ENCODE measurements at places on chromosomes 6 and 20.
A peak's percentile ranks its signal among the peaks of the same experiment; 100 is the strongest.

DNA sequence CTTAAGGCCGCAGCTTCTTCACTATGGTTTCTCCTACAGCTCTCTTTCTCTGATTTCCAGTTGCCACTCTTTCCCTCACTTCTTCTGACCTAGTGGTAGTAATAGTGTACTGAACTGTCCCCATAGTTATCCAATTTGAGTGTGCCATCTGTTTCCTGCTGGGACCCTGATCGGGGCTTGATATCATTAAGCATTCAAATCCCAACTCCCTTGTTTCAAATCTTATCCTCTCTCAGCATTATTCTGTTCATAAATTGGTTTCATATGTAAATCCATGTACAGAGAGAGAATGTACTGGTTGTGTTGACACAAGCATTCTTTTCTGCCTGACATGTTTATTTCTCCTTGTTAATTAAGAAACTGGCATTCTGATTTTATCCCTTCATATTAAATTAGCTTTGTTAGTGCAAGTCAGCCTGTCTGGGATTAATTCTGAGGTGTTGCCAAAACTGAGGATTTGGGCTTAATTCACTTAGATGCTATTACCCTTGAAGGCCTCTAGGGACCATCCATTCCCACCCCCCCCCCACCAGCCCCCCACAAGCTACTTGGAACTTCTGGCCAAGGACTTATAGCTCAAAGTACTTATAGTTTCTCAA is 84.6 kb upstream of the PROKR2 start:
- no peak for DNase-seq

DNA sequence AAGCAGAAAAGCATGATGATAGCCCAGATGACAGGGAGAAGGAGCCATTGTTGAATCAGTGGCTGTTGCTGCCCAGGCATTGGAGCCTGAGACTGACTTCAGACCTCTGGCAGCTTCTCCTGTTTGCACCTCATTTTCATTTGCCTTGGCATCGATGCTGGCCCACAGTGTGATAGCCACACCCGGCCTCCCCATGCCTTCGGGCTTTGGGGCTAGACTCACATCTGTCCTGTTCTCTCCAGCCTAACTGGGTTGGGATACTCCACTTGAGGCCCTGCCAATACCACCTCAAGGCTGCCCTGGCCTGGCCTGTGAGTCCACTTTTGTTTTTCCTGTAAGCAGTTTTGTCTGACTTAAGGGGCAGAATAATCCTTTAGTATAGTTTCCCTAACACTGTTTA is 140.4 kb downstream of the UST start:
- DNase-seq: no peak

- no peak for DNase-seq
Measured at GRCh38 chr6:26184367-26184891, 97.2 kb downstream of the HFE start.

DNA sequence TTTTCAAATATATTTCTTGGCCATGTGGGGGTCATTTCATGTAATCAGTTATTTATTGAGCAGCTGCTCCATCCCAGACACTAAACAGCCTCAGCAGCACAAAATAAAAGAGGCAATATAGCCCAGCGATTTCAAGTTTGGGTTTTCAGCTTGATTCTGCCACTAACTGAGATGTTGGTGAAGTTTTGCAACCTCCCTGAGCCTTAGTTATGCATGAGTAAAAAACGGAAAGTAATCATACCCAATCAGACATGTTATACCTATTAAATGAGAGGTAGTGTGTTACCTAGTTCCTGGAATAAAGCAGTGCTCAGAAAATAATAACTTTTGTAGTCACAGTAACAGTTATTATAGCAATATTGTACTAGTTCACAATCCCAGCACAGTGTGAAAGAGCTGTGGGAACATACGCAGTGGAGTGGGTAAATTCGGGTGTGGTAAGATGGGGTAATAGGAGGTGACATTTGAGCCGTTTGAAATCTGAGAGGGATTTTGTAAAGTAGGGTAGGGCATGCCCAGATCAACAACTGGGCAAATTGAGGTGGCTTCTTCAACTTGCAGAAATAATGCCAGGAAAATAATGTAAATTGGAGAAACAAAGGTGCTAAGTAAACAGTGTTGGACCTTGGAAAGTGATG is 1.5 kb downstream of the SLC9A8 start:
- DNase-seq: no peak

GRCh38 chr20:50276119-50277063 is 85.8 kb downstream of the CEBPB start:
- no peak for DNase-seq

GRCh38 chr6:47163536-47163935 is 121.4 kb upstream of the ADGRF1 start:
- no peak for DNase-seq

DNA sequence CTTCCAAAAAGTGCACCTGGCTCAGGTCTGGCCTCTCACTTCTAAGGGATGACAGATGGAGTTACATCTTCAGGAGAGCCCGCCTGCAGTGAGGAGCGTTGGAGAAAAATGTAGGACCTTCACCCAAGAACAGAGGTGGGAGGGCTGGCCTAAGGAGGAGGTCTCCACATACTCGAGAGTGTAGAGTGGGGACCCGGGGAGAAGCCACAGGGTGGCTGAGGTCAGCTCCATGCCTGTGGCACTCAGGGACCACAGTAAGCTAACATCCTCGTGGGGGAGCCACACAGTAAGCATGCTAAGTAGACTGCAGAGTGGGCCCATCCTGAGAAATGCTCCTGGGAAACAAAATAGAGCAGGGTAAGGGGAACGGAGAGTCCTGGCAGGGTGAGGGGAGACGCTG is 24.0 kb downstream of the AAR2 start:
- no peak for DNase-seq

DNA sequence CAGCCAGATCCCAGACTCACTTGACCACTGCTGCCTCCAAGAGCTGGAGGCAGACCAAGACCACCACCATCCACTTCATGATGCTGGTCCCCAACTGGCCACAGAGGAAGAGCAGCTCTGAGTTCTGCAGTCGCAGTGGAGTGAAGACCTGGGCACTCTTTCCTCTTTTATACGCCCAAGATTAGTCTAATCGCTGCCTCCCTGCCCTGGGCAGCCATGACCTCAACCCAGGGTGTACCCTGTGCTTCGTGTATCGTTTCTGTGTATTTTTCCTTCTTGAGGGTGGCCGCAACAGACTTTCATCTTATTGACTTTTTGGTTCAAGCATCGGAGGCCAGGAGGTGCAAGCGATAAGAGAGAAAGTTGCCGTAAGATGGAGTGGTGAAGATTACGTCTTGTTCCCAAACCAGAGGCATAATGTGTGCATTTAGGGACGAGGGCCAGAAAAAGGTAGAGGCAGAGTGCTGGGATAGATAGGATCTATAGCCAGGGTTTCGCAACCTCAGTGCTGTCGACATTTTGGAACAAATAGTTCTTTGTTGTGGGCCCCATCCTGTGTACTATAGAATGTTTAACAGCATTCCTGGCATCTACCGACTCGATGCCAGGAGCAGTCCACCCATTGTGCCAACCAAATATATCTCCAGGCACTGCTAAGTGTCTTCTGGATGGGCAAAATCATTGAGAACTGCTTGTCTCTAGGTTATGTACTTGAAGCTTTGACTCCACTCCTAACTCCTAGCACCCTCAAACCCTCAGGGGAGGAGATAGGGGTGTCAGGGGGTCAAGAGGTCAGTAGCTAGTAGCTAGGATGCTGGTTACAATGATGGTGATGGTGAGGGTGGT is at the start of gene PGC:
PGC (minus strand) TSS at position 142 of the 846 bp plus-strand sequence; CDS start at position 79, 63 bp downstream.
- no peak for DNase-seq

DNA sequence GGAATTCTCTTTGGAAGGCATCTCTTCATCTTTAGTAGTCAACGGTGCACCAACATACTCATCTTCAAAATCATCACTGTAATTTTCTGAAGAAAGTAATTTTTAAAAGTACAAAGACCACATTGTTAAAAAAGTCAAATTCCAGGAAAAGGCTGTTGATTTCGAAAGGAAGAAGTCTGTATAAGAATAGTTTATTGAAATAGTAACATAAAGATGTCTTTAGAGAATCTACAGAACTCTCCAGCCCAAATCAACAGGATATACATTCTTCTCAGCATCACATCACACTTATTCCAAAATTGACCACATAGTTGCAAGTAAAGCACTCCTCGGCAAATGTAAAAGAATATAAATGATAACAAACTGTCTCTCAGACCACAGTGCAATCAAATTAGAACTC is 23.4 kb downstream of the CEP162 start:
- no peak for DNase-seq

GRCh38 chr6:108363113-108363512 is 68.3 kb downstream of the AFG1L start:
- DNase-seq: no peak

DNA sequence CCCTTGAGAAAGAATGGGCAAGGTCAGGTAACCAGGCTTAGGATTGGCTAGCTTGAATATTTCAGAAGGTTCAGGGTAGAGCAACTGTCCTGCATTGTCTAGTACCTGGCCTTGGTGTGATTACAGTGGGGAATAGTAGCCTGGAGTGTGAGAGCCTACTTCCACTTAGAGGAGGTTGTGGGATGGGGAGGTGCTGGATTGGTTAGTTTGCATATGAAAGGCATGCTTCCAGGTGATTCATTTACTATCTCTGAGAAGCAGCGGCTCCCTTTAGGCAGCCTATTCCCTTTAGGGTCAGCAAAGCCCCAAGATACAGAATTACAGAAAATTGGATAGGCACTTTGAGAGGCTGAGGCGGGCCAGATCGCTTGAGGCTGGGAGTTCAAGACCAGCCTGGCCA is 25.0 kb upstream of the SCGN start:
- DNase-seq: no peak

DNA sequence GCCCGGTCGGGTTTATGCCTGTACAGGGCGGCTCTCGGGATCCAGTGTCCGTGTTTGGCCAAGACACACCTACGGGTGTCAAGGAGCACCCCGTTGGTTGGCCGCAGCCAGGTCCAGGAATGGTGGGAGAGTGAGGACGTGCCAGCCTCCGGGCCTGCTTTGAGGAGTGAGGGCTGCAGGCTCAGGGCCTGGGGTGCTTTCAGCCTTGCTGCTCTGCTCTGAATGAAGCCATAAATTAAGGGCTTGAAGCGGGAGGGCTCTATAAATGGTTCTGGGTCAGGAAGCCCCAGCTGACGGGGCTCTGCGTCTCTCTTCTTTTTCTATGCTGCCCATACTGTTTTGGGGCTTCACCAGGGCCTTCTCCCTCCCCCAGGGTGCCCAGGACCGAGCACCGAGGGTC is 15.1 kb downstream of the GATA5 start:
- DNase-seq: no peak

- peak; percentile 74 for DNase-seq
Measured at GRCh38 chr6:139407718-139408222, 33.3 kb upstream of the CITED2 start.

- DNase-seq: no peak
Measured at GRCh38 chr6:10640412-10640811, 54.0 kb downstream of the C6orf52 start.

- DNase-seq: no peak
Measured at GRCh38 chr6:67722861-67723261, 912.2 kb upstream of the ADGRB3 start.

GRCh38 chr6:54100411-54101006 is 10.7 kb upstream of the MLIP start:
- no peak for DNase-seq

Data from AG04450 (cell line).